ENCODE measurements at places on chromosomes 3 and 15.

DNA sequence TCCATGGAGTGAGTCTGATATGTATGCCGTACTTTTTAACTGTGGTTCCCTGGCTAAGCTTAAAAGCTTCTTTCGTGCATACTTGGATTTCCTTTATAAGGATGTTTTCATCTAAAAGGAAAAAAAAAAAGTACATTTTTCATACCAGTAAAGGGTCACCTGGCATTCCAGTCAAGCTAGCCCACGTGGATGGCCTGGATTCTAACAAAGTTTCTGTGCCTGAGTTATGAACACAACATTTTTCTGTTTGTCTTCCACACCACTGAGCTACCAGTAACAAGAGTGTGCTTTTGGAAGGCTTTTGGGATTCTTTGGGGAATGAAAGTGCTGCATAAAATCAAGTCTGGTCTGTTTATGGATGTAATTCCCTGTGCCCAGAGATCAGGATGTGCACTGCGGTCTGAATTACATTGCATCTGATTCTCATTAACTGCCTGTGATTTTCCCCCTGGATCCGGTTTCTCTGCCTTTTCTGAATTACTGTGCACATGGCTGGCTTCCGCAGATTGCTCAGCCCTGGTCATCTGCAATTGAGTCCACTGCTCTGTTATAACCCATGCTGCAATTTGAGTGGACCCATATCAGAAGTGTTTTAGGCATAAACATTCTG, 38.2 kb upstream of the MAGI1 start:
- DNase-seq = peak; percentile 82

- DNase-seq = no peak
Observed at GRCh38 chr3:100216713-100217112, 44.1 kb upstream of the TBC1D23 start.

DNA sequence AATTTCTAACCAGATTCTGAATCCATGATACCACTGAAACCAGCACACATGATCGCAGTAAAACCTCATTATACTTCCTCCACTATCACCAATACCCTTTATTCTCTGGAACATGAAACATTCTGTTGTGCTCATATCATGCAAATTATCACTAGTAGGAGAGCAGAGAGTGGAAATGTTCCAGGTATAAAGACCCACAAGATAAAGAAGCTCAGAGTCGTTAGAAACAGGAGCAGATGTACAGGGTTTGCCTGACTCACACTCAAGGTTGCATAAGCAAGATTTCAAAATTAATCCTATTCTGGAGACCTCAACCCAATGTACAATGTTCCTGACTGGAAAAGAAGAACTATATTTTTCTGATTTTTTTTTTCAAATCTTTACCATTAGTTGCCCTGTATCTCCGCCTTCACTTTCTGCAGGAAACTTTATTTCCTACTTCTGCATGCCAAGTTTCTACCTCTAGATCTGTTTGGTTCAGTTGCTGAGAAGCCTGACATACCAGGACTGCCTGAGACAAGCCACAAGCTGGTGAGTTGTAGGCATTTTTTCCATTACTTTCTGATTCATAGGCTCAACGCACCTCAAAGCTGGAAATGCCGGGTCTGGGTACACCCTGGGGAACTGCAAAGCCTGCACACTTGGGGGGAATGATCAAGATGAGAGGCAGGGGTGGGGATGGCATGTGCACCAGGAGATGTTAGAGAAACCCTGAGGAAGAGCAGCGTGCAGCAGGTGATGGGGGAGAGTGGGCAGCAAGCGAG, at the start of gene CCR2:
Gene CCR2, plus strand, starts transcription at position 465 of the 764 bp plus-strand sequence. CDS start 3,417 bp downstream, outside the sequence.
- no peak for DNase-seq

- peak; percentile 74 for DNase-seq
Observed at GRCh38 chr3:27666708-27667107, 55.4 kb downstream of the EOMES start.

- DNase-seq = no peak
Observed at GRCh38 chr3:11718637-11719405, 75.1 kb upstream of the VGLL4 start.

GRCh38 chr15:64379216-64379960, 1.9 kb downstream of the PCLAF start:
- no peak for DNase-seq

- no peak for DNase-seq
Observed at GRCh38 chr3:114332342-114333179, 38.7 kb downstream of the TIGIT start.

- DNase-seq = no peak
Observed at GRCh38 chr3:123552095-123552714, 32.6 kb downstream of the HACD2 start.

DNA sequence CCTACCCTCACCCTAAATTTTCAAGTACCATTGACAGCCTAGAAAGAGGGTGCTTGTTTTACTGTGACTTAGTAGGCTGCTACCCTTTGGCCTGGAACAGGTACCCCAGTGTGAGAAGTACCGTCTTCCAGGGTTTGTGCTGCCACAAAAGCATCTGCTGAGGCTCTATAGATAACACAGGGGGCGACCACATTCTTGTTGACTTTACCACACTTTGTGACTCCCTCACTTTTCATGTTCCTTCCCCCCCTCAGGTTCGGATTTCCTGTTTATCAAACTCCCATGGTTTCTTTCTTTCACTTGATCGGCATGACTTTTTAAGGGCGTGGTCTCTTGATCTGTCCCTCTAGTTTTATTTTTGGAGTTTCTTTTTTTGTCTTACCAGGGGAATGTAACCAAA, 23.5 kb downstream of the EXOG start:
- DNase-seq = no peak

GRCh38 chr15:42069496-42070278, 24.7 kb downstream of the PLA2G4D start:
- DNase-seq = no peak

DNA sequence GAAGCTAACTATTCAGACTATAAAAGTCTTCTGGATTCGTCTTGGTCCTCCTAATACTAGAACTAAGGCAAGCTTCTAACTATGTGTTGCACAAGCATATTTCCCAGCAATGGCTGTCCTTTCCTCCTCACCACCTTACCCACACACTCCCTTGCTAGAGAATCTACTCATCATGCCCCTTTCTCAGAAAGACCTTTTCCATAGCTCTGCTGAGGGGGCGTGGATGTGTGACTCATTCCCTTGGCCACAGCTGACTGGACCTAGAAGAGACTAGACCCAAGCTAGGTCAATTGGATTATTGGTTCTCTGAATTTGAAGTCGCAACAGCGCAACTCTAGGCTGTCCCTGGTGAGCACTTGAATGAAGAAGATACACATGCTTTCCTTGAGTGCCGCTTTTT, 47.1 kb downstream of the ERC2 start:
- DNase-seq = no peak

DNA sequence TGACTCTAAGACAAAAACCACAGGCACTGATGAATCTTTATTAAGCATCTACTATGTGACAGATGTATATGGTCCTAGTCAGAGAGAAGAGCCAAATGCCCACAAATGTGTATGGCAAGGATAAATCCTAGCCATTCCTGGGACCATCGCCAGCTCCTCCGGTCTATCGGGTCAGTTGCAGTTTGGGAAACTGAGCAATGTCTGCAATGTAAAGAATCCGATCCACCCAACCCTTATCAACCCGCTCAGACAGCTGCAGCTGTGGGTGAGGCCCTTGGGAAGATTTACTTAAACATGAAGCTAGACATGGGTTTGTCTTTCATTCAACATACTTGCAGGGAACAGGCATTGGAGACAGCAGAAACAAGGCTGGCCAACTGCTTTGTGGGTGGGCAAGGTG, 40.5 kb upstream of the CDV3 start:
- peak; percentile 18 for DNase-seq

DNA sequence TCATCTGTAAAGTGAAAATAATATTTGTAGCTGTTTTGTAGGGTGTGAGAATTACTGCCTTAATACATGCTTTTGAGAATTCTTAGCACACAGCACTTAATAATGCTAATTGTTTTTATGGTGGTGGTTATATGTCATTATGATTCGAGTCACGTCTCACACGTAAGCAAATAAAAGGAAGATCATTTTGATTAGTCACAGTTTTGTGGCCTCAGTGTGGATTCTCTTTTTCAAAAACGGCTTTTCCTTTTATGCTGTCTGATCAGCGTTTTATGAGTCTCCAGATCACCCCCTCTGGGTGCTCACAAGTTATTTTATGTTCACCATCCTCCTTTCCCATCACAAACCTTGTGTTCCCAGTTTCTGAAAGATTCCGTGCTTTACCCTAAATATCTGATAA, 255.6 kb upstream of the CNTN4 start:
- DNase-seq = no peak

- DNase-seq = no peak
Observed at GRCh38 chr15:74964794-74965193, 8.2 kb upstream of the RPP25 start.

- DNase-seq = no peak
Observed at GRCh38 chr3:32540899-32541298, 29.8 kb downstream of the DYNC1LI1 start.

DNA sequence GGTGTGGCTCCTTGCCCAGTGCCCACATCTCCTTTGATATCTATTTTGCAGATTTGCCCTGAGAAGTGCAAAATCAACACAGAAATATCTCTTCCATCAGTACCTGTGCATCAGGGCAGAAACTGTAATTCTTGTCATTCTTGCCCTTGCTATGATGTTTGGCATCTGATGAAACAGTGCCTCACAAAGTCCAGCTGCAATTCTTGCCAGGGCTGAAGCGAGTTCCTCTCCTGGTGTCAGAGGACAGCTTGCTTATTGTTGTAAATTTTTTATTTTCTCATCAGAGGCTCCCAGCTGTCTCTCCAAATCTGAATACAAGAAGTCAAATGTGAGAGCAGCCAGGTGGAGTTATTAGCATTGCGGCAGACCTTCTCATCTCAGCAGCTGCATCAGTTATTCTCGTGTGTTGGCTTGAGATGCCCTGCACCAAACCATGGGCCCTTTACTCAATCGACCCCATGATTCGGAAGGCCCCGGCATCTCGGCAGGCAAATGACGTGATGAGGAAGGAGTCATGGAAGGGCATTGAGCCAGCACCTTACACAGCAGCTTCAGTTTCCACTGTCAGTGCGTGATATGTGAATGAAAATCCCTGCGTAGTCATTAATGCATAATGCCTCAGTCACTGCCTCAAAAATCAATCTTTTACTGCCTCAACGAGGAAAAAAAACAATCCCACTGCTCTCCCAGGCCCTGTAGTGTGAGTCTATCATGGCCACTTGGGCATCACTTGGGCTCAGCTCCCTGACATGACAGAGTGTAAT, 93.4 kb downstream of the CCNL1 start:
- peak; percentile 35 for DNase-seq

GRCh38 chr3:44030687-44031305, 210.9 kb upstream of the TOPAZ1 start:
- no peak for DNase-seq

DNA sequence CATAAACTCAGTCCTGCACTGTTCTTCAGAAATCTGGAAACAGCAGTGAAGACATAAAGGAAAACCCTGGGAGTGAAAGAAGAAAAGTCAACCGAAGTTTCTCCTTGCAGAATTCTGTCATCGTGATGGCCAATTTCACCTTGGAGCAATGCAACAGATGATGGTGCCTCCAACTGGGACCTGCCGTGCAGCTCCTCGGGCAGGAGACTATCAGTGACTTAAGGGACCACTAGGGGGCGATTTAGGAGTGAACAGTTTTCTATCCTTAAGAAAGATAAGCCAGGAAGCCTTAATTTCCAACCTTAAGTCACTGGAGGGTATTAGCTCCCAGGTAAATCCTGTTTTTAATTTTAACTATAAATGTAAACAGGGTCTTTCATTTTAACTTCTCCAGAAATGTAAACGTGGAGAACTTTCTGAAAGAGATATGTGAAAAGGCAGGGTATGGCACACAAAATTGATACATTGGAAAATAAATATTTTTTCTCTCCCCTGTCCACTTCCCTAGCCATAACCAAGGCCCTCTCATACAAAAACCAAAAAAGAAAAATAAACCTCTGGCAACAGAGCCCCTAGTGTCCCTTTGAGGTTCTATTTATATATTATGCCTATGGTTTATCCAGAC, 116.3 kb downstream of the PDZRN3 start:
- no peak for DNase-seq
